ENCODE measurements at places on chromosomes 11 and 22.

DNA sequence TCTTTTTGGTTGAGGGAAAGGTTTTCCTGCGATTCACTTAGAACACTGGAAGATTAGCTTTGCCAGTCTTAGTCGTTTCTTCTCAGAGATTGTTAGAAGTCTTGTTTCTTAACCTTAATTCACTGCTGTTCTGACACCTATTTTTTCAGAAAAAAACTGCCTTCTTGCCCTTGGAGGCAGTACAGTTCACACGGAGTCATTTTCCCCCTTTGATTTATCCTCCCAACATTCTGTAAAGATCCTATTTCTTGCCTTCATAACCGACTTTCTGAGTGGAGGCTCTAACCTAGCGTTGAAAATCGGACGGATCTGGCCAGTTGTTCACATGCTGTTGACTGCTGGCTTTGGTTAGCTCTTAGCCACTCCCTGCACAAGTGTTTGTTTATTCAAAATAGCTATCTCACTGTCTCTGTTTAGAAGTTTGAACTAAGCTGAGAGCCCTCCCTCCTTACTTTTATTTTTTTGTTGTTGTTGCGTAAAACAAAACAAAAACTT is 737 bp downstream of the BCL2L13 start:
- DNase-seq, result peak; percentile 60

DNA sequence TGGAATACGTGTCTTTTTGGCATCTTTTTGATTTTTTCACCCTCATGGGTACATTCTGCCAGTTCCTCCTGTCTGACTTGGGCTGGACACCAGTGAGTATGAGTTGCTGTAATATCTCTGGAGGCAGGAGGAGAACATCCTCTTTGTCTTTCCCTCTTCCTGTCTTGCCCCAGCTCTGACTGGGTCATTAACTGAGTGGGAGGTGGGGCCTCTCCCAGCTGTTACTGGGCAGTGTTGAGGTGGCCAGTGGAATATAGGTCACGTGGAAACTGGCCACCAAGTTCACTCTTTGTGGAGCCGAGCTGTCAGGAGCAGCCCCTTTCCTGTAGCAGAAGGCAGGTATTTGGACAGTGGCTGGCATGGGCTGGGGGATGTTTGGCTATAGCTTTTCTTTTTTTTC is 2.2 kb downstream of the GLB1L2 start:
- DNase-seq, result no peak

GRCh38 chr11:71425860-71426259 is 22.3 kb downstream of the DHCR7 start:
- DNase-seq, result no peak

DNA sequence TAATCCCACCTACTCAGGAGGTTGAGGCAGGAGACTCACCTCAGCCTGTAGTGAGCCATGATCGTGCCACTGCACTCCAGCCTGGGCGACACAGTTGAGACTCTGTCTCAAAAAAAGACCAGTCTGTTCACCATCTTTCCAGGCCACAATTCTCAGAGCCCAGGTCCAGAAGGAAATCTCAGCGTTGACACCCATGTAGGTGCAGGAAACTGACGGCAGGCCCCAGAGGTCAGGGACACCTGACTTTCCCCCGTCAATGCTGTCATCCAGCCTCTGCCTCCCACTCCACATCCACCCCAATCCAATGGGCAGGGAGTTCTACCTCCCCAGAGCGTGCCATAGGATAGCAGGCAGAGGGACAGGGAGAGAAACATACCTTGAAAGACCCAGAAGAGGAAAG is 5.9 kb upstream of the GRK2 start:
- DNase-seq, result no peak

- DNase-seq, result no peak
Observed at GRCh38 chr11:68678031-68678441, 6.3 kb upstream of the GAL start.

DNA sequence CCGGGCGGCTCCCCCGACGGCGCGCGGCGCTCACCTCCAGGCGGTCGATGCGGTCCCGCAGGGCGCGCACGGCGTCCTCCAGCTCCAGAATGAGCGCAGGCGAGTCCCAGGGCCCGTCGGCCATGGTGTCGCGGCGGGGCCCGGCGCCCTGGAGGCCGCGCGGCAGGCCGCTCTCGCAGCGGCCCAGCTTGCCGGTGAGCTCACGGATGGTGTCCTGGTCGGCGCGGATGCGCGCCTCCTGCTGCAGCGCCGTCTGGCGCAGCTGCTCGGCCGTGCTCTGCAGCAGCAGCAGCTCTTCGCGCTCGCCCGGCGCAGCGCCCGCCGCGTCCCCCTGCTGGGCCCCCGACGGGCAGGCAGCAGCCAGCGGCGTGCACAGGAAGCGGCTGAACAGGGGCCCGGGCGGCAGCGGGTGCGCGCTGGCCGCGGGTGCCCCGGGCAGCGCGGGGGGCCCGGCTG is 599 bp downstream of the NPTXR start:
- peak; percentile 32 for DNase-seq

GRCh38 chr22:45537734-45538181 is 35.1 kb downstream of the FBLN1 start:
- peak; percentile 27 for DNase-seq

DNA sequence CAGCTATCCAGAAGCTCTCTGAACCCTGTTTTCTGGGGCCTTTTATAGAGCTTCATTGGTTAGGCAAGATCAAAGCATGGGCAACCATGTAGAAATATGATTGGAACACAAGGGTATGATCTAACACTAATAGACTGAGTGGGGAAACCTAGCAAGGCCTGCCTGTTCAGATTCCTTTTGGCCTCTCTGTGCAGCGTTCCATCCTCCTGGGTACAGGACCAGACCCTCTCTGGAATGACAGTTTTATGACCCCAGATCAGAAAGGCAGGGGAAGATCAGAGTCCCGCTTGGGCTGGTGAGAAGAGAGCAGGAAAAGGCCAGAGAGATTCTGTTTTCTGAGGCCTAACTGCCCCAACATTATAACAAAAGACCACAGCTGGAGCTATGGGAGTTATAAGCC is 36.7 kb upstream of the VWA5A start:
- no peak for DNase-seq

DNA sequence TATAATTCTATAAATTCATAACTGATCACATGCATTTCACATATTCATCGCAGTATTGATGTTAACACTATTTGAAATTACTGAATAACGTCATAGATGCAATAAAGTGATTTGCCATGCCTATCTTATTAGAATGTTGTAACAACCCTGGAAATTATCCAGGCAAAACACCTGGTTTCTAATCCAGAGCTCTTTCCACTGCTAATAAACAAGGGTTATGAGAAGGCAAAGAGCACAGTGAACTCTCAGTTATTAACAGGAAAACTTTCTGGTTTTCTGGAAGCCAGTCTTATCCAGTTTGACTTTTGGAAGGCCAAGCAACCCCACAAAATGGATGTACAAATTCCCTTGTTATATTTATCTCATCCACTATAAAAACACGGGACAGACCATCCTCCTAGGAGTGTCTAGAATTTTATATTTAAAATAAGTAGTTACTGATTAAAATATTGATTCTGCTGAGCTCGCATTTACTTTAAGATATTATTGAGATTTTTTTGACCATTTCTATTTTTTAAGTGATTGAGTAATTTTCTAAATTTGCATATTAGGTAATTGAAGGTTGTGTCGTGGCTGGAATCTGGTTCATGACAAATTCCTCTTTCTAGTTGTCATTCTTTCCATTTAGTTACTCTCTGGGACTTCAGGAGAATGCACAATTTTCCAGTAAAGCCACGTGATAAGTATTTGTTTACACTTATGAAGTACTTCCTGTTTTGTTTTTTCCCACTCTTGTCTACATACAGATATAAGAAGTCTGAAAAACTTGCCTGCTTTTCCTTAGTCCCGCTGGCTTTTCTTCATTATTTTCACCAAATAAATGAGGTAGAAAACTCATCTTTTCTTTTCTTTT is 47.9 kb downstream of the DCUN1D5 start:
- no peak for DNase-seq

GRCh38 chr11:123439616-123440015 is 9.5 kb downstream of the GRAMD1B start:
- DNase-seq, result no peak

DNA sequence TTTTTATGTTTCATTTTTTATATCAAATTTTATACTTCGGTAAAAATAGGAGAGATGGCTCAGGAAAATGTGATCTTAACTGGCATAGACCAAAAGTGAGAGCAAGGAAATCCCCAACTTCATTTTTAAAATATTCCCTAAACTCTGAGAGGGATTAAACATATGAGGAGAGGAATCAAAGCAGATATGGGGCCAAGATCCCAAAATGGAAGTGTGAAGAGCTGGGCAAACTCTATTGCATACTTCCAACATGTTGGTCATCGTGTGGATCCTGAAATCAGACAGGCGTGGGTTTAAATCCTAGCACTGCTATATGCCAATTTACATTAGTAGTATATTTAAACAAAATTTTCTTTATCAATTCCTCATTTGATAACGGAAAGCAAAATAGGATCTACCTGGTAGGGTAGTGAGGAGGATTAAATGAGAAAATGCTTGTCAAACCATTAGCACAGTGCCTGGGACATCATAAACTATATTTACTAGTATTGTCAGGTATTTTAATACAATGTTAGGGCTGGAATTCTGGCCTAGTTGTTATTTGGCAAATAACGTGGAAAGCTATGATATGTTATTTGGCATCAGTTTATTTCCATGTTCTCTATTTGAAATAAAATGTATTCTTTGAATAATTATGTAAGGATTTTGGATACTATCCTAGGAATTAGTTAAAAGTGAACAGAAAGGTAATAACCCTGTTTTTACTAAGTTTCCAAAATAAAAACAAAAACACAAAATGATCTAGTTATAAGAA is 392.8 kb upstream of the CCDC90B start:
- DNase-seq, result no peak

DNA sequence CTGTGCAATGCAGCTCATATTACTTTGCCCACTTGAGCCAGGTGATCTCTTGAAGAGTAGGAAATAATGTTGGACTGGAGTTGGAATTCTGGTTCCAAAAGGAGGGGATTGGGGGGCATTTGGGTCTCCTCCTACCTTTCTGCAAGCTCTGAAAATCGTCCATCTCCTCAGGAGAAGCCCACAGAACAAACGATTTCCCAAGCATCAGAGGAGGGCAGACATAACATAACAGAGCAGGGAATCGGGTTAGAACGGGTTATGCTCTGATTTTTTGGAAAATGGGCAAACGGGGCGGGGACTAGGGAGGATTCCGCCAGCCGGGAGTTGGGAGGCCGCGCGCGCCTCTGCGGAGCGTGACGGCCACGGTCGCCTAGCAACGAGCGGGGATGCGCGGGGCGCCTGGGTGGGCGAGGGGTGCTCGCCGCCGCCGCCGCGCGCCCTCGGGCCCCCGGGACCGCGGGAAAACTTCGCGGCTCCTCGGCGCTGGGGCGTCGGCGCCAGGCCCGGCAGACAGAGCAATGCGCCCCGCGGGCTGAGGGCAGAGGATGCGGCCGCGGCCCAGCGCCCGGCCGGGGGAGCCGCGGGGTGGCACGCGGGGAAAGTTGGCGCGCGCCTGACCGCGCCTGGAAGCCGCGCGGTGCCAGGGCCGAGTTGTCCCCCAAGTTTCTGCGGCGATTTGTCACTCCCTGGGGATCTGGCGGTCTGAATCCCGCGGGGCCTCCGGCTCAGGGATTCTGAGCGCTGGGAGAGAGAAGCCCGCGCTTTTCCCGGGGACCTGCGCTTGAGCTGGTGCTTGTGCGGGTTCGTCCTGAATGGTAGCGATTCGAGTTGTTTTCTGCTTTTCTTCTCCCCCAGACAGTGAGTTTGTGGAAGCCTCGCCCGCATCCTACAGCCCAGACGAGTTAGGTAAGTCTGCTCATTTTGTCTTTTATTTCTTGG is 27.8 kb upstream of the AMOTL1 start:
- DNase-seq, result peak; percentile 80

GRCh38 chr22:37519268-37520195 is at the start of gene CARD10:
Gene CARD10, minus strand, starts transcription at chr22:37519415. Its CDS starts 215 bp downstream, at chr22:37519200.
- DNase-seq, result peak; percentile 46

DNA sequence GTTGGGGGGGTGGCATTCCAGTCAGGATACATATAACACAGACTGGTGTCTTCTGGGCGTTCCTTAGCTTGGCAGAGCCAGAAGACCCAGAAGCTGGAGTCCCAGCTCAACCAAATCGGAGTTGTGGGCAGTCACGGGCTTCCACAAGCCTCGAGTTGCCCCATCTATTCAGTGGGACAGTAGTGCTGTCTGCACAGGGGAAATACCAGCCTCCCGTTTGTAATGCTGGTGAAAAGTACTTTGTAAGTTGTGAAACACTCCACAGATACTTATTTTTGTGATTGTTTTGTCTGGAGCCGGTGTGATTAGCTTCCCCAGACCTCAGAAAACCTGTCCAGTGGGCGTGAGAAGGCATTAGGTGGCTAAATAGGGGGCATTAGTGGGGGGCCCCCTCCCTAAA is 13.6 kb downstream of the DGKZ start:
- DNase-seq, result no peak

- DNase-seq, result no peak
Observed at GRCh38 chr11:77457340-77457739, 16.6 kb downstream of the PAK1 start.

DNA sequence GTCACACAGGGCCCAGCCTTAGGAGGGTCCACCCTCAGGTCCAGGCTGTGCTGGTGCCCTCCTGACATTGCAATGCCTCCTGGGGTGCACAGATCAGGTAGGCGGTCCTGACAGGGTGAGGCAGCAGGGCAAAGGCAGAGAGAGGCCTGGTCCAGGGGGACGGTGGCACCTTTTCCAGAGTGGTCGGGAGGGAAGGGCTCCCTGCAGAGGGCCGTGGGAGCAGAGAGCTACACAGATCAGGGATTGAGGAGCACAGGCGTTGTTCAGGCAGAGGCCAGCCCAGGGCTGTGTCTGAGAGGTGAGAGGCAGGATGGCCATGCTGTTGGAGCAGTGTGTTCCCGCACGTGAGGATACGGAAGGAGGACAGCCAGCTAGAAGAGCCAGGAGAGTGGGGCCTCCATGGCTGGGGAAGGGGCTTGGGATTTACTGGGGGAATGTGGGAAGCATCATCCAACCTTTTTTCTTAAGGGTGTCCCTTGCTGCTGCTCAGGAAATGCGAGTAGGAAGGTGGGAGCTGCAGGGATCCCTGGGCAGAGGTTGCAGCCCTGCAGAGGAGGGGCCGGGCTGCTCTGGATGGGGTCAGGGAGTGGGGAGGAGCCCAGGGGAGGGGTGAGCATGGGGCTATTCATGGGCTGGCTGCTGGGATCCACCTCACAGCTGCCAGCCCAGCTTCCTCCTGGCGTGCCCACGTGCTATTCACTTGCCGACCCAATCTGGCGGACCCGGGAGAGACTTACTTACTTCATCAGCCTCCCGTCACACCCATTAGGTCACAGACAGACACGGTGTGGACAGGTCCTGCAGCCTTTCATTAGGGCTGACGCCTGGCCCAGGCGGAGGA is 1516.4 kb downstream of the TBC1D22A start:
- DNase-seq, result no peak

GRCh38 chr11:125141686-125142535 is 22.6 kb upstream of the PKNOX2 start:
- DNase-seq, result peak; percentile 74

GRCh38 chr11:109377039-109377742 is 44.8 kb upstream of the C11orf87 start:
- no peak for DNase-seq

- DNase-seq, result peak; percentile 74
Observed at GRCh38 chr11:12862696-12863469, 146.2 kb upstream of the RASSF10 start.

GRCh38 chr11:62391642-62392425 is 27.0 kb upstream of the SCGB1A1 start:
- no peak for DNase-seq

GRCh38 chr11:128874427-128874826 is 7.3 kb upstream of the KCNJ1 start:
- DNase-seq, result no peak

All from testis (tissue), 5 donors.